ENCODE measurements at places on chromosomes 3 and 15.
A peak's percentile ranks its signal among the peaks of the same experiment; 100 is the strongest.

GRCh38 chr3:72587282-72587681 is 261.0 kb downstream of the SHQ1 start:
- DNase-seq: no peak

DNA sequence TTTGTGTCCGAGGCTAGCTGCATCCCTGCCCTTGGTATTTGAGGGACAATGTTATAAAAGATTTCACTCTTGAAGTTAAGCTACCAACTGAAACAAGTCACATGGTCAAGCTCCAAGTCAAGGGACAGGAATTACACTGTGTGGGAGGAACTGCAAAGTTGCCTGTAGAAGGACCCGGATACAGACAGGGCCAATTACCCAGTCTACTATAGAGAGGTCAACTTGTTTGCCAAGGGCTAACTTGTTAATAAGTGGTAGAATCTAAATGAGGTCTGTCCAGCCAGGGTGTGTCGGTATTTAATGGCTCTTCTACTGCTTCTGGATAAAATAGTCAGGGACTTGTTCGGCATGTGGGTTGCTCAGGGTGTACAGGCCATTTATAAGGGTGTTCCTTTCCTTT is 55.7 kb downstream of the PTPRG start:
- DNase-seq: no peak

DNA sequence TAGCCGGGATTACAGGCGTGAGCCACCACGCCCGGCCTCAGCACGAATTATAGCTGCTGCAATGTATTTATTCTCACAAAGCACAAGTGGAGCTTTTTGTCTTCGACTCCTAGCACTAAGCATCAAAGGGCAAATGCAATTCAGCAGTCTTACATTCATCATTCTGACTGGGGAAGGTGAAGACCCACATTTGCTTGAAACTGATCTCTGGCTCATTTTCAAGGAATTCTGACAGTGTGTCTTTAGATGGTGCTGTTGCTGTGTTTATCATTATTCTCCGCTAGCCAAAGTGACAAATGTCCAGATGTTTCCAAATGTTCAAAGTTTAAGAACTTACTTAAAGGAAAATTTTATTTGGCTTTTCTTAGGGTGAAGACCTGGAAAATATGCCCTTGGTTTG is 55.9 kb downstream of the SGO1 start:
- DNase-seq: no peak

DNA sequence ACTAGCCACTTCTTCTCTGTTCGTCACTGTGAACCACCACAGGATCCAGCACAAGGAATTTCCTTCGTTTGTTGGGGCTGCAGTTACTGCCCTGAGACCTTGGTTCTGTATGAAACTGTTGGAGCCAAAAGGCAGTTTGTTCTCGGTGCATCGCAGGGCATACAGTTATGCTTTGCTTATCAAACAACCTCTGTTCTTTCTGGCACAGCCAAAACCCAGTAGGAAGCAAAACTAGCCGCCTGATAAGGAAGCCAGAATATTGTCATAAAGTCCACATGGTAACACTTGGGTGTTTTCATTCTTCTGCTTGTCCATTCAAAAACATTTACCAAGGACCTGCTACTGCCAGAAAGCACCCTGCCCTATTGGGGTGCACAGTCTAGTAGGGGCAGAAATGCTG is 116.1 kb downstream of the RAB11A start:
- no peak for DNase-seq

- DNase-seq: peak; percentile 54
Observed at GRCh38 chr3:102225407-102226132, 209.2 kb upstream of the ZPLD1 start.

DNA sequence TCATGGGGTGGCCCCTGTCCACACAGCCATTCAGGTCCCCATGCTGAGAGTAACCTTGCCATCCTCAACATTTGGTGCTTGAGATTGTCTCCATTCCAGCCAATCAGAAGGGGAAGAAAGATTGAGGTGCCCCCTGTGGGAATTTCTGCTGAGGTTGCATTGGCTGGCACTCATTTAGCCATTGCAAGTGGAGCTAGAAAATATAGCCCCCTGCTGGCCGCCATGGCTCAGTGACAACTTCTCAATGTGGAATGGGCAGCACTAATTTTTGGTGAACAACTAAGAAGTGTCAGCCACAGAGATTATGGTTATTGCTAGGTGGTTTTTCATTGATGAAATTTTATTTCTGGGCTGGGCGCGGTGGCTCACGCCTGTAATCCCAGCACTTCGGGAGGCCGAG is 22.0 kb downstream of the COL6A6 start:
- DNase-seq: peak; percentile 0

GRCh38 chr3:146020969-146021368 is 140.0 kb downstream of the PLOD2 start:
- no peak for DNase-seq

- no peak for DNase-seq
Observed at GRCh38 chr15:29680465-29681165, 141.7 kb downstream of the TJP1 start.

All from smooth muscle cell of the brain vasculature (primary cell).